Stimulated activated memory B cell treated with anti-CD40 and anti-IgM and Interleukin-4, amounts not matched to agents 10 μg/mL and 1 μg/mL and 100 μg/mL, for 72 hours (primary cell): ENCODE measurements at places on chromosomes 3 and 15.

DNA sequence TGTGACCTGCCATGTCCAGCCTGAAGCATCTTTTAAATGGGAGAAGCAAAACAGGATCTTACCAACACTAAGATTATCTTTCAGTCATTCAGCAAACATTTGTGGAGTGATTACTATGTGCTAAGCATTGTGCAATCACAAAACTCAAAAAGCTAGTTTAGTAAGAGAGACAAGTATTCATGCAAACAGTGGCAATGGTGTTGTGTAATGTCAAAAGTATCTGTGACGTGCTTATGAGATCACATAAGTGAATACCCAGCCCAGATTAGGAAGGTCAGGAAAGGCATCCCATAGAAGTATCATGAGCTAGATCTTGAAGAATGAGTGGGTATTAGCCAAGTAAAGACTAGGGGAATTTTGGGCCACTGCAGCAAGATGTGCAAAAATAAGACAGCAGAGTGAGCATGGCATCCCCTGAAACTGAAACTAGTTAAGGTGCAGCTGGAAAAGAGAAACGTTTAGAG is 32.1 kb downstream of the SEC62 start:
- H3K36me3 ChIP-seq = peaks cover 35% of the 10 kb centered on the region
- peak; percentile 45 for ATAC-seq
- H3K4me1 ChIP-seq = peaks cover 48% of the 10 kb centered on the region
- H3K27ac ChIP-seq = peak overlapping the region; percentile 69

DNA sequence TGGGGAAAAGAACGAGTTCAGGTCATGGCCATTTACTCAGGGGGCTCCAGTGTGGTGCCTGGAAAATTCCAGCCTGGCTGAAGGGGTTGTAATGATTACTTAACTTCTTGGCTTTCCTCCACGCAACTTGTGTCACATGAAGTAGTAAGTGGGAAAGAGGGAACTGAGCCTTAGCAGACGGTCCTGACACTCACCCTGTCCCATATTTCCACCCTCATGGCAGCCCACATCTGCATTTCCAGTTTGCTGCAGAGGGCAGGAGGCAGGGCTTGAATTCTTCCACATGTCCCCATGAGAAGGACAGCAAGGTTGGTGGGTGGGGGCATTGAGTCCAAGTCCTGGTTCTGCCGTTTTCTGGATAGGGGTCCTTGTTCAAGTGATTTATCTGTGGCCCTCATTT is 7.8 kb upstream of the CAMP start:
- H3K27ac ChIP-seq = no peak overlapping the region
- no peaks in the 10 kb centered on the region for H3K36me3 ChIP-seq
- H3K27me3 ChIP-seq = no peaks in the 10 kb centered on the region
- H3K4me1 ChIP-seq = no peaks in the 10 kb centered on the region
- ATAC-seq = no peak

- ATAC-seq = no peak
- no peaks in the 10 kb centered on the region for H3K36me3 ChIP-seq
- peaks cover 6% of the 10 kb centered on the region for H3K4me1 ChIP-seq
- H3K4me3 ChIP-seq = no peak overlapping the region
These were observed 18.6 kb downstream of the TMEM158 start for GRCh38 chr3:45207446-45207845.

DNA sequence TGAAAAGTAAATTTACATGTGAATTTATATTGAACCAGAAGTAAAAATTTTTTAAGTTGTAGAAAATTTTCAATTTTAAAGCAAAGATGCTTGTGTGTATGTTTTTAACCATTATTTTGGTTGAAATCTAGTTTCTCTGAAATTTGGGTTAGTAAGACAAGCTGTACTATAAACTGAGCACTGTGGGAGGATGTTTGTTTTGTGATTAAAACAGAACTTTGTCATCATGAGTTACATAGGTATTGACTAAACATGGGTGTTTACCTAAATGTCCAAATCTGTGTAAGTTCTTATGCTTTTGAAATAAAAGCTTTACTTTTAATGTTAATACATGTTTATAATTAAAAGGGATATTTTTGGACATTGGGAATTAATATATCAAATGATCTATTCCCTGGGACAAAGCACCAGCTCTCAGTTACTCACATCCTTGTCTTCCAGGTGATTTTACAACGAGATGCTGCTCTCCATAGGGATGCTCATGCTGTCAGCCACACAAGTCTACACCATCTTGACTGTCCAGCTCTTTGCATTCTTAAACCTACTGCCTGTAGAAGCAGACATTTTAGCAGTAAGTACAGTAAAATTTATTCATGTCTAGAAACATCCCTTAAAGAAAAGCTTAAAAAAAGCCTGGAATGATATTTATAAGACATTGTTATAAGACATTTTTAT is 32.7 kb downstream of the RNF13 start:
- no peak overlapping the region for H3K4me3 ChIP-seq
- ATAC-seq = no peak
- peaks cover 50% of the 10 kb centered on the region for H3K36me3 ChIP-seq
- no peak overlapping the region for H3K27ac ChIP-seq
- no peaks in the 10 kb centered on the region for H3K27me3 ChIP-seq

GRCh38 chr15:51374131-51374530 is 32.7 kb downstream of the GLDN start:
- no peak overlapping the region for H3K4me3 ChIP-seq
- H3K4me1 ChIP-seq = no peaks in the 10 kb centered on the region
- no peaks in the 10 kb centered on the region for H3K27me3 ChIP-seq
- no peaks in the 10 kb centered on the region for H3K36me3 ChIP-seq

DNA sequence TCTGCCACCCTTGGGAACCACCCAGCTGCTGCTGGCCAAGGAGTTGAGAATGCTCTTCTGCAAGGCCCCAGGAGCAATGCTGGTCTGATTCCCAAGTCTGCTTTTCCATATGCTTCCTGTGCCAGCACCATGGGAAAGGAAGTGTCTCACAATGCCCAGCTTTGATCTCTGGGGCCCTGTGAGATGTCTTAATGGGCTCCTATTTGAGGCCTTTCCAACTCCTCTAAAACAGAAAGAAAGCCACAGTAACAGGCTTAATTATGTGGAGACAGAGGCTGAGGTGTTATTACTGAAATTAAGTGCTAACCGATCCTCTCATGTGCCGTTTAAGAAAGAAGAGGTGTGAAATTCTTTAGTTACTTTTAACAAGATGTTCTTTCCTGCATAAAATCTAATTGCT is 4.5 kb downstream of the EOGT start:
- no peak for ATAC-seq
- no peak overlapping the region for H3K4me3 ChIP-seq
- no peaks in the 10 kb centered on the region for H3K4me1 ChIP-seq
- no peak overlapping the region for H3K27ac ChIP-seq
- H3K27me3 ChIP-seq = no peaks in the 10 kb centered on the region

- H3K4me1 ChIP-seq = peaks cover 16% of the 10 kb centered on the region
- H3K27ac ChIP-seq = no peak overlapping the region
- no peaks in the 10 kb centered on the region for H3K36me3 ChIP-seq
- ATAC-seq = no peak
- no peak overlapping the region for H3K4me3 ChIP-seq
These were observed 7.6 kb upstream of the NR2E3 start for GRCh38 chr15:71802770-71803169.

- ATAC-seq = no peak
- no peaks in the 10 kb centered on the region for H3K4me1 ChIP-seq
- no peaks in the 10 kb centered on the region for H3K36me3 ChIP-seq
- no peak overlapping the region for H3K4me3 ChIP-seq
- H3K27ac ChIP-seq = no peak overlapping the region
- H3K27me3 ChIP-seq = no peaks in the 10 kb centered on the region
These were observed 117.9 kb downstream of the SYNPR start for GRCh38 chr3:63395960-63396359.

DNA sequence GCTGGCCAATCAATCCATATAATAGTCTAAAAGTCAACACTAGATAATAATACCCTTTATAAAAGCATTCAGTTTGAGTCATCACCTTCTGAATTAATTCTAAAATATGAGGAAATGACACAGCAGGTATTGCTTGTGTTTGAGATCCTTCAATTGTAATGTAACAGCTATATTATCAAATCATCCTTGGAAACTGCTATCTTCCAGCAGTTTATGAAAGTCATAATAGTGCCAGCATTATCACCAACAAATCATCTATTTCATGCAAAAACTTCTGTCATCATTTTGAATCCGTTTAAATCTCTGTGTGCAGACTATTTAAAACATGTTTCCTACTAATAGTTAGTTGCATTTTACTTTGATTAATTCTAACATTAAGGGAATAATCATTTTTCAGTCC is 468.7 kb downstream of the CADM2 start:
- no peak overlapping the region for H3K27ac ChIP-seq
- no peak overlapping the region for H3K4me3 ChIP-seq
- H3K4me1 ChIP-seq = no peaks in the 10 kb centered on the region
- no peaks in the 10 kb centered on the region for H3K27me3 ChIP-seq
- H3K36me3 ChIP-seq = no peaks in the 10 kb centered on the region
- ATAC-seq = no peak

GRCh38 chr15:54979964-54980363 is 216.8 kb downstream of the RSL24D1 start:
- no peak overlapping the region for H3K4me3 ChIP-seq
- H3K36me3 ChIP-seq = no peaks in the 10 kb centered on the region
- no peak overlapping the region for H3K27ac ChIP-seq
- H3K27me3 ChIP-seq = peaks cover 11% of the 10 kb centered on the region
- H3K4me1 ChIP-seq = no peaks in the 10 kb centered on the region

- H3K4me1 ChIP-seq = no peaks in the 10 kb centered on the region
- no peak for ATAC-seq
- H3K36me3 ChIP-seq = no peaks in the 10 kb centered on the region
- no peaks in the 10 kb centered on the region for H3K27me3 ChIP-seq
These were observed 21.8 kb downstream of the SI start for GRCh38 chr3:165056510-165056909.

- no peak for ATAC-seq
- H3K27ac ChIP-seq = no peak overlapping the region
- no peak overlapping the region for H3K4me3 ChIP-seq
- peaks cover 19% of the 10 kb centered on the region for H3K27me3 ChIP-seq
- H3K4me1 ChIP-seq = peaks cover 27% of the 10 kb centered on the region
- H3K36me3 ChIP-seq = no peaks in the 10 kb centered on the region
These were observed 236.2 kb downstream of the TLE3 start for GRCh38 chr15:69861331-69862171.

- peak overlapping the region; percentile 84 for H3K4me3 ChIP-seq
- H3K27ac ChIP-seq = peak overlapping the region; percentile 90
- H3K27me3 ChIP-seq = no peaks in the 10 kb centered on the region
- no peak for ATAC-seq
- peaks cover 20% of the 10 kb centered on the region for H3K36me3 ChIP-seq
These were observed 630 bp downstream of the KIF15 start for GRCh38 chr3:44762170-44762677.

DNA sequence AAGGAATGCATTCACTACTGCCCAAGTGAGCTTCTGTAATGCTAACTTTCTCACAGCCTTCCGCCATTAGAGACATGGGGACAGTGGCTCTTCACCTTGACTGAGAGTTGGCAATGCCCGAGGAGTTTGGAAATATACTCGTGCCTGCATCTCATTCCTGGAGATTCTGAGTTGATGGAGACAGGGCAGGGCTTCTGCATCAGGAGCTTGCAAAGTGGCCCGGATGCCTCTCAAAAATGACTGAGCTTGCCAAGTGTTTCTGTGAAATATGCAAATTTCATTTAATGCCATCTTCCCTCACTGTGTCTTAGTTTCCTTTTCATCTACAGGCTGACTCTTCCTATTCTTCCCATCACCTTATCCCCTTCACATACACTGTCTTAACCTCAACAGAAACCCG is 346.2 kb downstream of the GRM7 start:
- no peak overlapping the region for H3K4me3 ChIP-seq
- H3K4me1 ChIP-seq = peaks cover 6% of the 10 kb centered on the region
- H3K36me3 ChIP-seq = no peaks in the 10 kb centered on the region
- no peak for ATAC-seq
- H3K27me3 ChIP-seq = no peaks in the 10 kb centered on the region

DNA sequence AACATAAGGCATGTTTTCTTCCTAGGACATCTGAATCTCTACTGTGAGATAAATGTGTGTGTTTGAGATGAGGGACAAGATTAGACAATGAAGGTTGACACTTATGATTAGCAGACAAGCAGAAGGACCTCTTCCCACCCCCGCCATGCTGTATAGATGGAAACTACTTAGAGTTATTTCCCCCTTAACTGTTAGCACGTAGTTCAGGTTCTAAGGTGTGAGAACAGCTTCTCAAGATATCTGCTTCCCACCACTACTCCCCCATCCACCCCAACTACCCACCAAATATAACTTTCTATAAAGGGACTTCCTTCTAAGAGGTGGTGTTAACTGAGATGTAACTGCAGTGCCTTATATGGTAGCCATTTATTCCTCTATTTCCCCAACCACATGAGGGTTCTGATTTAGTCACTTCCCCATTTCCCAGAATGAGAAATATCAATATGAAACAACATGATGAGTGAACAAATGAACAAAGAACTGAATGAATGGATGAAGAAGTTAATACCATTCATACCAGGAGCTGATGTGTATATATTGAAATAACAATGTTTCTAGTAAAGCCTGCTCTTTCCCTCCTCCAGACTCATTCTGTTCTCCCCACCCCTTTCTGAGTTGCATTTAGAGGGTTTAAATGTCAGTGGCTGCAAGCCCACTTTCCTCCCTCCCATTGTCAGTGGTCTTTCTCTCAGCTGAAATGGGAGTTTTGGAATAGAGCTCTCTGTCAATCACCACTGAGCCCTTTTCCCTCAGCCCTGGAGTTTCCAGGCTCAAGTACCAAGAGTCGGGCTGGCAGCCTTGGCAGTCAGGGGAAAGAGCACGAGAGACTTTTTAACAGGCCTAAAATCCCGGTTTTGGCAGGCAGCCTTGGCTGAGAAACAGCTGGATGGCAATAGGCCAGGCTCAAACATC is 7.7 kb upstream of the RFTN1 start:
- H3K27me3 ChIP-seq = no peaks in the 10 kb centered on the region
- peak overlapping the region; percentile 83 for H3K27ac ChIP-seq
- H3K4me3 ChIP-seq = no peak overlapping the region
- ATAC-seq = peak; percentile 82

DNA sequence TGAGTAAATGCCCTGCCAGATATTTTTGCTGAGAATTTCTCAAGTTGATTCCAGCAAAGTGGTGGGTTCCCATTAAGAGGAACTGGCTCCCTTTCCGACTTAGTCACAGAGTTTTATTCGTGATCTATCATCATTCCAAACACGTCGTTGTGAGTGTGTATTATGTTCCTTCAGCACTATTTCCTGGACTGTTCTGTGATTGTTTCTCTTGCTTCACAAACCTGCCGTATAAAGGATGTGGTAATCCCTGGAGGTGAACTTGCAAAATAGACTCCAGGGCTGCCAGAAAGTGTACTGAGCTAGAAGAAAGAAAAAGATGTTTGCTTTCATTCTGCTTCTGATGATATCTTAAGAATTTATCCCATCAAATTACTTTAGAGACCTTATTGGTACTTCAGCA is 14.5 kb upstream of the CAPN3 start:
- H3K4me1 ChIP-seq = no peaks in the 10 kb centered on the region
- H3K36me3 ChIP-seq = peaks cover 64% of the 10 kb centered on the region
- H3K27me3 ChIP-seq = no peaks in the 10 kb centered on the region
- no peak overlapping the region for H3K27ac ChIP-seq
- ATAC-seq = no peak

- ATAC-seq = no peak
- H3K27ac ChIP-seq = no peak overlapping the region
- H3K36me3 ChIP-seq = no peaks in the 10 kb centered on the region
- peaks cover 36% of the 10 kb centered on the region for H3K27me3 ChIP-seq
- peaks cover 4% of the 10 kb centered on the region for H3K4me1 ChIP-seq
These were observed 82.3 kb upstream of the MFGE8 start for GRCh38 chr15:88995449-88995848.

GRCh38 chr15:89781055-89781454 is 4.9 kb downstream of the MESP2 start:
- H3K36me3 ChIP-seq = no peaks in the 10 kb centered on the region
- peaks cover 13% of the 10 kb centered on the region for H3K27me3 ChIP-seq
- H3K27ac ChIP-seq = peak overlapping the region; percentile 35
- peak; percentile 63 for ATAC-seq
